ENCODE measurements at places on chromosomes 2 and 18. TPM values are rescaled to one million over a fixed set of nuclear protein-coding genes. Genes with fewer than 3 reads are reported as not detected.

Gene ALK
- total RNA-seq = not detected

GRCh38 chr2:226414335-226414734 lies 385.3 kb downstream of the IRS1 start:
- DNase-seq = no peak

Gene STPG4
- 0.64 TPM for total RNA-seq

DNA sequence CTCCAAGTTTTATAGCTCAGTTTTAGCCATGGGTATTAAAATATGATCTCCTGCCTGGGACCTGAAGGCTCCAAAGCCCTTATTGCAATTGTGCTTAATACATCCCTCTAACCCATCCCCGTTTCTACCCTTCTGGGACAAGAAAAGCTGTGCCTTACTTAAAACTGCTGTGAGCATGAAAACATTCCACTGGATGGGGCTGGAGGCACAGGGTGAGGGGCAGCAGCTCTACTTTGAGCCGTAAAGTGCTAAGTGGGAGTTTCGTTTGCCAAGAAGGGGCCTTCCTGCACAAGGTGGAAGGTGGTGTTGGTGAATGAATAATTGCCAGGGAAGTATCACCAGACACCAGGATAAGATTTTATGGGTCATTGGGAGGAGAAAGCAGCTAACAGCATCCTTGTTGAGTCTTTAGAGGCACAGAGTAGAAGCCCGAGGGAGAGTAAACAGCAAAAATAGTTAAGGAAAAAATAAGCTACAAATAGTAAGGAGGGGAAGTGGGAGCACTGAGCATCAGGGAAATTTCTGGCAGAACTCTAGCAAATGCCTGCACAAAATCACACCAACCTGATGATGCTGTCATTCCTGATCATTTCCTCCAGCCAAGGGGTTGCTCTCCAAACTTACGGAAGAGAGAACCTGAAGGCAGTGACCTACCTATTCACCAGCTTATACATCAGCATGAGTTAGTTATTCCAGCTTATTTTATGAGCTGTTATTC lies 218.4 kb downstream of the MREG start:
- DNase-seq = peak; percentile 77

GRCh38 chr2:17093712-17094111 lies 424.5 kb downstream of the RAD51AP2 start:
- DNase-seq = no peak

- DNase-seq = no peak
These were observed 3.8 kb upstream of the GPR55 start for GRCh38 chr2:230928701-230929380.

DNA sequence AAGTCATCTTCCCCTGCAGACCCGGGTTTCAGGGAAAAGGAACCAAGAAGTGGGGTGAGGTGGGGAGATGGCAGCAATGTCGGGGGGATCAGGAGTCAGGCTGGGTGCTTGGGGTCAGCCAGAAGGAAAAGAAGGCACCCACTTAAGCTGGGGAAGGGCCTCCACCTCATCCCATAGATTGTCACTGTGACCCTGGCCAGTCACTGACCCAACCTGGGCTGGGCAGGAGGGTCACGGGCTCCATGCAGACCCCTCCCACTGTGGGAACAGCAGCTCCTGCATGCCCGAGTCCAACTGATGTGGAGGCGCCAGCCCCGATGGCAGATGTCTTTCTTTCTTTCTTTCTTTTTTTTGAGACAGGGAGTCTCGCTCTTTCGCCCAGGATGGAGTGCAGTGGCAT lies 53.6 kb upstream of the HAAO start:
- DNase-seq = no peak

DNA sequence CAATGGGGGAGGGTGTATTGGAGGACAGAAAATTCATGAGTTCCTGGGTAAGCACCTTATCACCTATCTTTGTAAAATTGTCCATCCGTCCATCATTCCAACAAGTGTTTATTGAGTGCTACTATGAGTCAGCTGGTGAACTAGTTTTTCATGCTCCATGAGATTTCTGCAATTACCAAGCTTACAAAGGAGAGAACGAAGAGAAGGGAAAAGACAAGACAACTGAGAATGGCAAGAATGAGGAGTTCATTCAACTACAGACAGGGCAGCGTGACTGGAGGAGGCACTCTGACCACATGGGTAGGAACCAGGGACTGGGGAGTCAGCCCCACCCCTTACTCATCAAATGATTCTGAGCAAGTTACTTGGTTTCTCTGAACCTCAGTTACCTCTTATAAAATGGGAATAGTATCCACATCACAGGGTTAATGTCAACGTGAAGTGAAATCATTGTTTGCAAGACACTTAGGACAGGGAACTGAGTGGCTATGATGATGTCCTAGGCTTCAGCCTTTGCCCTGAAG lies 18.6 kb upstream of the TXNDC2 start:
- no peak for DNase-seq

GRCh38 chr2:127313406-127313805 lies 19.5 kb upstream of the ERCC3 start:
- DNase-seq = no peak

GRCh38 chr2:842151-842803 lies 108.4 kb upstream of the SNTG2 start:
- no peak for DNase-seq

- DNase-seq = no peak
These were observed 31.8 kb upstream of the ST8SIA3 start for GRCh38 chr18:57320603-57321002.

DNA sequence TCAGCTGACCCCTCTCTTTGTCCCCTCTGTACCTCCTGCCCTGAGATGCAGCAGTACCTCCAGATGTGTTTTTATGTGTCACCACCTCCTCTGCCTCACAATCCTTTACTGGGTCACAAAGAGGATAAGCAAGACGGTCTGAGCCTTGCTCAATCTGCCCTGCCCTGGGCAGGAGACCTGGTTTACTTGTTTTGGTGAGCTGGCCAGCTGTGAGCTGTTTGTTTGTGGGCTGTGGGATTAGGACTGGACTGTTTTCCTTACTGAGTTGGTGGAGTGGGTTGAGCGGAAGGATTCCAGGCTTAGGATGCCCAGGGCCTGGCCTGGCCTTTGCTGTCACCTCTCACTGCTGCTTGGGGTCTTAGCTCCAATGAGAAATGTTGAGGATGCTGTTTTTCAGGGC lies 299.5 kb downstream of the SRBD1 start:
- DNase-seq = no peak

GRCh38 chr2:106158871-106159270 lies 35.2 kb downstream of the UXS1 start:
- no peak for DNase-seq

- DNase-seq = no peak
These were observed 143.7 kb downstream of the KLHL29 start for GRCh38 chr2:23528690-23529089.

DNA sequence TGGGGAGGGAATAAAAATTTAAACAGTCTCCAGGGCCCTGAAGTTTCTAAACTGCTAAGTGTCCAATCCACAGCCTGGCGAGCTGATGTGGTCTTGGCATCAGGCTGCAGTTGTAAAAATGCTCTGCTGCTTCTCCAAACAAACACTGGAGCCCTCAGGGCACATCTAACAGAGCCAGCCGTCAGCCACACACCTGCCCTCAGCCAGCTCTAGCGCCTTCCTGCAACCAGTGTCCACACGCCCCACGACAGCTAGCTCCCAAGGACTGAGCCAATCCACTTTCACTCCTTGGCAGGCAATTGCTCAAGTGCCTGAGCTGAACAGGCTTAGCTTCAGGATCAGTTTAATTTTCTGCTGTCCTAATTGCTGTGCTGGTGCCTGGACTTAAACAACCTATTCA lies 446.4 kb upstream of the RAB12 start:
- DNase-seq = no peak

- no peak for DNase-seq
These were observed 33.2 kb upstream of the SLC40A1 start for GRCh38 chr2:189613650-189614420.

DNA sequence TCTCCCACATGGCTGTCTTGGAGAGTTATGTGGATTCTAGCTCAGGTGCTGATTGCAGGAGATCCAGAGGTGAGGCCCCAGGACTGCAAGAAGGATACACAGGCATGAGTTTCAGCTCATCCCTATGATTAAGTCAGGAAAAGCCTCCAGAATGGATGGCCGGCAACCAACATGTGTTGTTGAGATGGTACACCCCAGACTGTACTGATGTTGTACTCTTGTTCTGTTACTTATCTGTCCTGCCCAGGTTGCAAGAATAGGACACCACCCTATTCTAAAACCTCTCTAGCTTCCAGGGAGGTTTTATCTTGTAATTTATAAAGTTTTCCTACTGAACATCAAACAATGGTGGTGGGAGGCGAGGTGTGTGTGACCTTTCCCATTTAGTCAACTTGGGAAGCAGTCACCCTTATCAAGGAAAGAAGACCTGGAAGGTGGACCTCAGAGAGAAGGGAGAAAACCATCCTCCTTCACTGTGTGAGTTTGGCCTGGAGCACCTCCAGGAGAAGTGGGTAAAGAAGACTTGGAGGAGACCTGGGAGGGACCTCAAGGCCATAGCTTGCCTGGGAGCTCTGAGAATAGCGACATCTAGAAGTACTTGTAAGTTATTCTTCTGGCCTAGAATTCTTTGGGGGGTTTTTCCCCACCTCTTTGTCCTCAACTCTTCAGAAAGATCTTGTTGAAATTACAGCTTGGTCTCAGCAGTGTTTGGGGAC lies 8.6 kb downstream of the FAM124B start:
- DNase-seq = no peak

DNA sequence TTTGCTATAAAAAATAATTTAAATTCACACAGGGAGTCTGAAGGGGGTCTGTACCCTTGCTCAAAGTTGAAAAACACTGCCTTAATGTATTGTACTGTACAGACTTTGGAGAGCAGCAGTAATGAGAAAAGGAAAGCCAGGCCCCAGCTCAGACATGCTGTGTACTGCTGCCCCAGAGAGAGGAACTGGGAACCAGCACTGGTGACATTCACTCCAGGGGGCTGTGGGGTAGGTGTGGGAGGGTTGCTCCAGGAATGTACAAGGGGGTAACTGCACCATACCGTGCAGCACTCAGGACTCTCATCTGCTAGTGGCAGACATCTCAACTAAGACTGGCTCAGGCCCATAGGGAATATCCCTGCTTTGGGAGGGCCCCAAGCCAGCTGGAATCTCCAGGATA lies 146.0 kb upstream of the RMP24 start:
- no peak for DNase-seq

Gene SLC4A3
- total RNA-seq = 5.6 TPM

Measured in fibroblast of villous mesenchyme (primary cell).